Activated CD4-positive, alpha-beta T cell treated with anti-CD3 and anti-CD28 coated beads, Interleukin-2, Interleukin-6, amounts not matched to agents 100 ng/mL and 50 ng/mL, durations not matched to agents 16 hours and 8 hours (primary cell): ENCODE measurements at places on chromosomes 11 and 22.
A peak's percentile ranks its signal among the peaks of the same experiment; 100 is the strongest.

DNA sequence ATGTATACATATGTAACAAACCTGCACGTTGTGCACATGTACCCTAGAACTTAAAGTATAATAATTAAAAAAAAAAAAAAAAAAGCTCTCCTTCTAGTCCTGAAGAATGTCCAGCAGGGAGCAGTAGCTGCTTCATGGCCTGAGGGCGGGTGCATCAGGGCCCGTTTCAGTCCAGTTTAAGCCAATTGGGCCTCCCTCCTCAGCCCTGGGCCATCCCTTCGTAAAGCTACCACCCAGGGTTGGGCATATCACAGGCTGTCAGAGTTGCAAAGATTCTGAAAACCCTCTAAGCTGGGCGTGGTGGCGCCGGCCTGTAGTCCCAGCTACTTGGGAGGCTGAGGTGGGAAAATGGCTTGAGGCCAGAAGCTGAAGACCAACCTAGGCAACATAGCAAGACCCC lies 5.4 kb downstream of the TMPRSS13 start:
- DNase-seq: no peak

DNA sequence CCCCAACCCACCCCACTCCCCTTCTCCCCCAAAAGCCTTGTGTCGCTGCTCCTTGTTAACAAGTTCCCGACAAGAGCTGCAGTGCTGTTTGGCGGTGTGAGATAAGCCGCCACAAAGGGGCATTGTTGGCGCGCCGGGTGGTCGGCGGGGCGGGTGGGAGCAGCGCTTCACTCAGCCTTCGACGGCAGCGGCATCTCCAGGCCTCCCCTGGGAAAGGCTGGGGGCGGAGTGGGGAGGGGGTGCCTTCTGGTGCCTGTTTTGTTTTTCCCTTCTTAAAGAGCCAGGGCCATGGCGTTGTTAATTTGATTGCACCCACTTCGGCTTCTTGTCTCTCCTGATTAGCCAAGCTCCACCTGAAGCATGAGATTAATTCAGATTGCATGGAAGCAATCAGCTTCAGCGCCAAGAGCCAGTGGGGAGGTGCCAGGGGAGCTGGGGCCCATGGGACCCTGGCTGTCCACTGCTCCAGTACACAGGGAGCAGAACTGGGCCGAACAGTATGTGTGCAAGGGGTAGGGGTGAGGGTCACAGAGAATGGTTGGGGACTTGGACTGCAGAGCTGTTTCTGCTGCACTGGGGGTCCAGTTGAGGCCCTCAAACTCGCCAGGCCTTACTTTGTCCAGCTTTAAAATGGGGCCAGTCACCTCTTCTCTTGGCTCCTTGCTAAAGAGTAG lies 165.1 kb downstream of the CEP164 start:
- DNase-seq: no peak

GRCh38 chr11:113896156-113896879 lies 8.3 kb upstream of the HTR3B start:
- peak; percentile 47 for DNase-seq

DNA sequence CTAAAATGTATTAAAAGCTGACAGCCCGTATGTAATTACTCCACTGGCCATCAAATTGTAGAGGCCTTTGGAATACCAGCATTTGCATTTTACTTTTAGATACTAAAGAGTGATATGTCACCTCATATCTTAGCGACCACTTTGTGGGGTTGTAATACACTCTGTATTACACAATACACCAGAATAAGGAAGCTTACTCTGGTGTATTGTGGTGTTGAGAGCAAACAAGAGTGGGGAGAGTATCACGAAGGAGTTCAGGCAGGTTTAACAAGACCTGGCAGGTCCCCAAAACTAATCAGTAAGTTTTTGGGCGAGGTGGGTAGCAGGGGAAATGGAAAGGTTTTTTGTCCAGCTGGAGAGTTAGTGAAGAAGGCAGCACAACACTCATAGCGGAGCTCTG lies 3.2 kb downstream of the NUP50 start:
- DNase-seq: no peak

GRCh38 chr11:115340874-115341273 lies 163.3 kb downstream of the CADM1 start:
- DNase-seq: no peak

DNA sequence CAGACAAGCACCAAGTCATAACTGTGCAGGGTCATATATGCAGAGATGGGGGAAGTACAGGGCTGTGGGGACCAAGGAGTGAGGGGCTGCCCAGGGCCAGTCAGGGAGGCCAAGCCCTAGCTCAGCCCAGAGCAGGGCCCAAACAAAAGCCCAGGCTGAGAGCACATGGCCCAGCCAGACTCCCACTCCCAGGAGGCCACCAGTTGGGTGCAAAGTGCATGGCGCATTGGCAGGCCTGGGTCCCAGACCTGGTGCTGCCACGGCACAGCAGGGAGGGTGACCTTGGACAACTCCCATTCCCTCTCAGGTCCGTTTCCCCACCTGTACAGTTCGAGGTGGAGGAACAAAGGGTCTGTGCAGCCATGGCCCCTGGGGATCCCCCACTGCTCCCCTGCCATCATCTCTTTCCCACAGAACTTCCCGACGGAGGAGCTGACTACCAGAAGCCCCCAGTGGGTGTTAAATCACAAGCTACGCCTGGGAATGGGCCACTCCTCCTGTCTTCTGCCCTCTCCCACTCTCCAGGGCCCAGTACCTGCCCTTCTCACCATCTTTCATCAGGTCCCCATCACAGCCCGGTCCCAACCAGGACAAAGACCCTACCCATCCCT lies 608 bp downstream of the NIPSNAP1 start:
- peak; percentile 13 for DNase-seq

GRCh38 chr11:3855808-3856491 lies 486 bp downstream of the STIM1 start:
- DNase-seq: peak; percentile 65
